ENCODE measurements at places on chromosomes 13 and 19.

GRCh38 chr19:51809787-51810186 is 14.8 kb downstream of the FPR3 start:
- DNase-seq, result no peak

- no peak for DNase-seq
These were observed 16.0 kb downstream of the FSD1 start for GRCh38 chr19:4320419-4320818.

DNA sequence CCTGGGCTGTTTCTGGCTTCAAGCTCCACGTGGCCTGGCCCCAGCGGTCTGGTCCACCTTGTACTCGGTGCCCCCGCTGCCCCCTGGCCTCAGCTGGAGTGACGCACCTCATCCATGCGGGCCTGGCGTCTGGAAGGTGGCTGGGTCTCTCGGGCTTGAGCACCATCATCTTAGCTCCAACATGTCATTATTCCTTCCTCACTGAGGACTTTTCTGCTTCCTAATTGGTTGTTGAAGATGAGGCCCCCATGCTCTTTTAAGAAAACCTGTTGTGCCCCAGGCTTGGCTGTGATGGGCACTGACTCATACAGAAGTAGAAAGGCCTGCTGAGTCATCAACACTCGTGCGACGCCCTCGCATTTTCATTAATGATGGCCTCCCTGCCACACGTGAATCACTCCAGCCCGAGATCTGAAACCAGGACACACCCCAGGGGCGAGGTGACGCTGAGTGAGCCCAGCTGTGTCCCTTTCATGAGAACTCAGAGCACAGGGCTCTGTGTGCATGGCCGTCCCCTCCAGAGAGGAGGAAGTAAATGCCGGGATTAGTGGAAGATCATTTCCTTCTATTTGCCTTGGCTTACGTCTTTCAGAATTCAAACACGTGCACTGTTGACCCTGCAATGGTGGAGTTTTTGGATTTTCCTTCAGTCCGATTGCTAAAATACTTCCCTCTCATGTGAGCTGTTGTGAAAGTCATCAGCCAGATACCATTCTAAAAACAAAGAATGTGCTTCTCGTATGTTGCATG is 14.0 kb upstream of the GJA3 start:
- no peak for DNase-seq

- DNase-seq, result no peak
These were observed 1.6 kb downstream of the JOSD2 start for GRCh38 chr19:50509366-50509765.

- DNase-seq, result no peak
These were observed 448.9 kb downstream of the DCT start for GRCh38 chr13:94030415-94031119.

All from naive thymus-derived CD8-positive, alpha-beta T cell (primary cell).